Endodermal cell (in vitro differentiated cells): ENCODE measurements at places on chromosomes 16 and 17. TPM values are rescaled to one million over a fixed set of nuclear protein-coding genes. Genes with fewer than 3 reads are reported as not detected.
A peak's percentile ranks its signal among the peaks of the same experiment; 100 is the strongest.

- no peak overlapping the region for H3K4me3 ChIP-seq
- no peaks in the 10 kb centered on the region for H3K36me3 ChIP-seq
- H3K27me3 ChIP-seq: no peaks in the 10 kb centered on the region
- H3K4me1 ChIP-seq: peaks cover 21% of the 10 kb centered on the region
These were observed 108.3 kb downstream of the YPEL2 start for GRCh38 chr17:59439741-59440211.

DNA sequence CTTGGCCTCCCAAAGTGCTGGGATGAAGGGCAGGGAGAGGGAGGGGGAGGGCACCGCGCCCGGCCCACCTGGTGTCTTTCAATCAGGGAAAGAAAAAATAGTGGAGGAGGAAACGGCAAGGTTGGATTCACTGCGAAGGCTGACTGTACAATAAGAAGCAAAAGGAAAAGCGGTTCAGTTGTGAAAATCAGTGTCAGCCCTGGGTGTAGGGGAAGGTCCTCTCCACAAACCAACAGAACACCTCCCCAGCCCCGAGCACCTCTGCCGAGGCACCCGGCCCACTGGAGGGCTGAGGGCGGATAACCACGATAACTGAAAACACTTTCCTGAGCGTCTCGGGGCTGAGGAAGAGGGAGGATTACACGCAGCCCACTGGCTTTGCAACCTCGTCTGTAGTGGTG, 1.4 kb upstream of the SPG7 start:
- DNase-seq: no peak
- no peaks in the 10 kb centered on the region for H3K27me3 ChIP-seq
- peaks cover 16% of the 10 kb centered on the region for H3K36me3 ChIP-seq
- no peaks in the 10 kb centered on the region for H3K4me1 ChIP-seq
- no peak overlapping the region for H3K27ac ChIP-seq
- peak overlapping the region; percentile 94 for H3K4me3 ChIP-seq

DNA sequence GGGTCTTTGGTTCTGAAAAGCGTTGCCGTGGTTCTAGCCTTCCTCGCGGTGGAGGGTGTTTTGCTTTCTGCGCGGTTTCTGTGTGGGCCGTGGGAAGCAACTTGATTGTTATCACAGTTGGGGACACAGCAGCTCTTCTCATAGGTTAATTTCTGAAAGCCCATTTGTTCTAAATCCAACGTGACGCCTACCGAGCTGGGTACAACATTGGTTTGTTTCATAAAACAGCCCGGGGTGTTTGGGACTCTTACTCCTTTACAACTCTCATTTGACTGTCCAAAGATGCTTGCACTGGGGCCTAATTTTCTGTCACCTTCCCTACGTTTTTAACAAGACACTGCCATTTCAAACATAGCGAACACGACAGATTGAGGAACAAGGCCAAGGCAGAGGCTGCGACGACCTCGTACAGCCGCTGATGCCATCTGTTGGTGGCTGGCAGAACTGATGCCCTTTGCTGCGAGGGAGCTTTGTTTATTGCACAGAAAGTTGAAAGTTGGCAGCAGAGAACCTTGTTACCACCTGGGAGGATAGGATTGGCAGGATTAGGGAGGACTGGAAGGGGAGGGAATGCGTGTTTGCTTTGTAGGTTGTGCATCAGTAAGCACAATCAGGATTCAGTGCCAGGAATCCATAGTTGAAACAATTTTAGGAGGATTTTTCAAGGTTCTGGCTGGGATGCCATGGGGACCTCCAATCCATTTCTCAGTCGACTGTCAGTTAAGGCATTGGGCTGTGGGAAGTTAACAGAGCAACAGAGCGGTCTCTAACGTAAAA, 98.3 kb downstream of the PITPNC1 start:
- H3K27ac ChIP-seq: peak overlapping the region; percentile 36
- no peaks in the 10 kb centered on the region for H3K27me3 ChIP-seq
- peak; percentile 95 for DNase-seq
- H3K4me3 ChIP-seq: no peak overlapping the region
- peaks cover 3% of the 10 kb centered on the region for H3K4me1 ChIP-seq

GRCh38 chr17:33267851-33268548, 25.1 kb downstream of the ASIC2 start:
- no peak overlapping the region for H3K4me3 ChIP-seq
- no peaks in the 10 kb centered on the region for H3K4me1 ChIP-seq
- H3K36me3 ChIP-seq: no peaks in the 10 kb centered on the region
- no peak for DNase-seq
- no peak overlapping the region for H3K27ac ChIP-seq
- H3K27me3 ChIP-seq: peaks cover 7% of the 10 kb centered on the region

- H3K27ac ChIP-seq: peak overlapping the region; percentile 66
- no peaks in the 10 kb centered on the region for H3K4me1 ChIP-seq
- no peak overlapping the region for H3K4me3 ChIP-seq
These were observed 79.7 kb downstream of the PLD6 start for GRCh38 chr17:17126131-17127110.

DNA sequence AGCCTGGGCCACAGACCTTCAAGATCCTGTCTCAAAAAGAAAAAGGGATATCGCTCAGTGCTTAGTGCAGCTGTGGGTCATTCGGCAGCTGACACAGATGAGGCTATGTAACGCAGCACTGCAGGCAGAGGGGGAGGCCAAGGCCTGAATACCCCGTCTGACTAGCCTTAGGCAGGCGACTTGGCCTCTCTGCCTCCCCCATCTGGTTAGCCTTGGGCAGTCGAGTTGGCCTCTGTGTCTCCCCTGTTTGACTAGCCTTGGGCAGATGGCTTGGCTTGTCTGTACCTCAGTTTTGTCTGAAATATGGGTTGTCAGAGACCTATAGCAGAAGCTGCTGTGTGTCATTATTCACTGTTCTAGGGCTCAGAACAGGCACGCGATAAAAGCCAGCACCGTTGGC, 10.0 kb downstream of the SPATA33 start:
- H3K4me3 ChIP-seq: no peak overlapping the region
- DNase-seq: no peak
- H3K27ac ChIP-seq: no peak overlapping the region
- peaks cover 36% of the 10 kb centered on the region for H3K36me3 ChIP-seq
- H3K27me3 ChIP-seq: no peaks in the 10 kb centered on the region
- H3K4me1 ChIP-seq: no peaks in the 10 kb centered on the region

DNA sequence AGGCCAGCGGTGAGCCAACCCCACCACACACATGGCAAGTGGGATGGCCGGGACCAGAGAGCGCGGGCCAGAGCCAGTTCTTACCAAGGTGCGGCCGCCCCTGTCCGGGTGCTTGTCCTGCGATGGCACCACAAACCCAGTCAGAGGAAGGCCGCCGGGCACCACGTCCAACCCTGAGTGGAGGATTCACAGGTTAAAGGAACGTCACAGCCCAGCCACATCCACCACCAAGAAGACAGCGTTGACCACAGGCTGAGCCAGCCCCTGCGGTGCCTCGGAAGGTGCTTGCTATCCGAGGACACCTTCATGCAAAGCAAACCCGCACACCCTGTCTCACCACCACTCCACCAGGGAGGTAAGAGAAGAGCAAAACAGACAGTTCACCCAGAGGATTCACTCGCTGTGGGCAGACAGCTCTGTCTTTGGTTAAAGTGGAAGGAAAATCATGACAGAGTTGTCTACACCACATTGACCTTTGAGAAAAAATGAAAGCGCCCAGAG, 15.8 kb downstream of the SLX4 start:
- no peak for DNase-seq
- H3K4me3 ChIP-seq: no peak overlapping the region
- peaks cover 19% of the 10 kb centered on the region for H3K36me3 ChIP-seq
- H3K4me1 ChIP-seq: no peaks in the 10 kb centered on the region

DNA sequence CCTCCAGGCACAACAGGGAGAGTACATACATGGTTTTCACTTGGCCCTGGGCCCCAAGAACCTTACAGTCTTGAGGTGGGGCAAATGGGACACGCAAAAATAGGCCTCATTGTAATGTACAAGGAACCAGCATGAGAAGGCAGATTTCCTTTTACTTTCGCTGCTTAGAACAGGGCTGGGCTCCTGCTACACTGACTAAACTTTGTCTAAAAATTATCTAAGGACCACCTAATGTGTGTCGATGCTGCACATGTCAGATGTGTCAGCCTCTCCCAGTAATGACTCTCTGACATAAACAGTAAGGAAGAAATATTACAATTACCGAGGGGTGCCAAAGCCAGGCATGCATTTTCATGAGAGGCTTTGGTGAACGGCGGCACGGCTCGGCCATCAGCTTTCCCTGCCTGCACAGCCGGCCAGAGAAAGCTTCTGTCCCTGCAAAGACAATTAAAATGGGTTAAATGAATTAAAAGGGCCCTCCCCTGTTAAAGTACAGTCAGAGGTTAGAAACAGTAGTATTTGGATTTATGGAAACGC, 224.2 kb upstream of the IRX3 start:
- no peak overlapping the region for H3K4me3 ChIP-seq
- no peaks in the 10 kb centered on the region for H3K27me3 ChIP-seq
- H3K36me3 ChIP-seq: no peaks in the 10 kb centered on the region
- H3K27ac ChIP-seq: peak overlapping the region; percentile 9

DNA sequence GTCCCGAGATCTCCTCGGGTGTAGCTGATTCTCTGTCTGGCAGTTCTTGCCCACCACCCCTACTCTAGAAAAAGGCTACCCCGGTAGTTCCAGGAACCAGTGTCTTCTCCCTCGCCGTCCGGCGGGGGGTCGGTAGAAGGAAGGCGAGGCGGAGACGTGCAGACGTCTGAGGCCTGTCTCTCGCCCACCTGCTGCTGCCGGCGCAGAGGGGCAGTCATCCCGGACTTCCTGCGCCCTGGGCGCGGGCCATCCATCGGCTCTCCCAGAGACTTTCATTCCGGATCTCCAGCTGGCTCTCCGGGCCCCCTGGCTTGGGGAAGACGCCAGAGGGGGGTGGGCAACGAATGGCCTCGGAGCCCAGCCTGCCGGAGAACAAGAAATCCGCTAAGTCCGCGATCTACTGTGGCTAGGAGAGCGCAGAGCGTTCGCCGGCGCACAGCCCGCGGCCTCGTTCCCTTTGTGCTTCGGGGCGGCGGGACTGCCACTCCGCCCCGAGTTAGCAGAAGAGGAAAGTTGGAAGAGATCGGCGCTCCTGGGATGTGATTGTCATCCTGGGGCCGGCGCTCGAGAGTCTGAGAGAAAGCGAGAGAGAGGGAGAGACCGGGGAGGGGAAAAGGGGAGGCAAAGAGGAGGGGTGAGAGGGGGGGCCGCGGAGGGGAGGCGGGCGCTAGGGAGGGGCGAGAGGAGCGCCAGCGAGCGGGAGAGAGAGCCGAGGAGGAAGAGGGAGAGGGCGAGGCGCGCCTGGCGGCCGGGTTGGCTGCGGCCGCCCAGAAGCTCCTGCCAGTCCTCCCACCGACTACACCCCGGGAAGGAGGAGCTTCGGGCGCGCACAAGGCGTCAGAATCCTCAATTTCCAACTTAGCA, at the start of gene IRX5:
IRX5 (plus strand) TSS at position 861 of the 864 bp plus-strand sequence. CDS start 334 bp downstream, outside the sequence.
- peak; percentile 95 for DNase-seq
- H3K27me3 ChIP-seq: peaks cover 38% of the 10 kb centered on the region
- H3K4me1 ChIP-seq: peaks cover 4% of the 10 kb centered on the region

GRCh38 chr17:81403671-81404534, 8.6 kb downstream of the BAHCC1 start:
- no peak overlapping the region for H3K4me3 ChIP-seq
- no peak overlapping the region for H3K27ac ChIP-seq
- H3K4me1 ChIP-seq: peaks cover 9% of the 10 kb centered on the region
- no peaks in the 10 kb centered on the region for H3K27me3 ChIP-seq

DNA sequence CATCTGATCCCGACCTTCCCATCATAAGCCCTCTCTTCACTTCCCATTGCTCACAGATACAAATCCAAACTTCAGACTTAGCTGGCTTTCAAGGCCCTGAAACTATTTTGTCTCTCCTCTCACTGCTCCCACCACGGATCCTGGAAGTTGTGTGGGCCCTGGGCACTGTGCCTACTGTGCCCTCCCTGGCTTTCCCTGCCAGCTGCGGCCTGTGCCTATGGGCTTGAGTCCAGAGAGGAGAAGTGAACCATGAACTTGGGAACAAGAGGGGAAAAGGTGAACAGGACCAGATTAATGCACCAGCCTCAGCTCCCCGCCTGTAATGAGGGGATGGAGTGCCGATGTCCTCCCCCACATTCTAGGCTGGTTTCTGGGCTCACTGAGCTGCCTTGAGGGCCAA, 18.9 kb upstream of the KCNJ12 start:
- H3K27ac ChIP-seq: peak overlapping the region; percentile 2
- peaks cover 20% of the 10 kb centered on the region for H3K4me1 ChIP-seq
- no peak for DNase-seq
- H3K36me3 ChIP-seq: no peaks in the 10 kb centered on the region
- no peaks in the 10 kb centered on the region for H3K27me3 ChIP-seq

The GNG13 gene
- total RNA-seq: not detected in 3 replicates

- H3K27me3 ChIP-seq: no peaks in the 10 kb centered on the region
- no peak overlapping the region for H3K4me3 ChIP-seq
- H3K36me3 ChIP-seq: no peaks in the 10 kb centered on the region
- peaks cover 15% of the 10 kb centered on the region for H3K4me1 ChIP-seq
- no peak overlapping the region for H3K27ac ChIP-seq
These were observed 1.3 kb upstream of the CLEC19A start for GRCh38 chr16:19284207-19284606.

DNA sequence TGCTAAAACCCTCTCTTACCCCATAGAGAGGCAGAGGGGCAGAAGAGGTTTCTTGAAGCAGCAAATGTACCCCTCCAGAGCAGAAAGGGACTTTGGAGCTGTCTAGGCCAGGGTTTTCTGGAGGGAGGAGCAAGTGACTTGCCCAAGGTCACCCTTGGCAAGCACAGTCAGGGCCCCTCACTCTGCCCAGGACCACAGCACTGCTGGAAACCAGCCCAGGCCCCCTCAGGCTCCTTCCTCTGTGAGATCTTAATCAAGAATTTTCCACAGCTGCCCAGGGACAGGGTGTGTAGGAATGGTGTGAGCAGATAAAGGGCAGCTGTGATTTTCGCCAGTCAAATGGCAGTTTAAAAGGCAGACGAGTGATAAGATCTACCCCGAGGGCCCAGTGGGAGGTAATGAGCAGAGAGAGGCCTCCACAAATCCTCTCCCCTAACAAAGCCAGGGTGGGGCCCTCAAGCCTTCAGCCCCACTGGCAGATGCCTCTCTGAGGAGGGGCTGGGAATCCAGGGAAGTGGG, 3.9 kb upstream of the SLC12A3 start:
- H3K4me1 ChIP-seq: peaks cover 23% of the 10 kb centered on the region
- H3K4me3 ChIP-seq: no peak overlapping the region
- no peaks in the 10 kb centered on the region for H3K36me3 ChIP-seq
- no peak overlapping the region for H3K27ac ChIP-seq
- DNase-seq: peak; percentile 79
- H3K27me3 ChIP-seq: no peaks in the 10 kb centered on the region

GRCh38 chr16:56348168-56349085, 76.9 kb downstream of the AMFR start:
- no peak overlapping the region for H3K4me3 ChIP-seq
- H3K4me1 ChIP-seq: no peaks in the 10 kb centered on the region
- H3K27ac ChIP-seq: no peak overlapping the region

- DNase-seq: peak; percentile 82
- H3K4me1 ChIP-seq: no peaks in the 10 kb centered on the region
- no peak overlapping the region for H3K27ac ChIP-seq
- no peaks in the 10 kb centered on the region for H3K36me3 ChIP-seq
- H3K4me3 ChIP-seq: peak overlapping the region; percentile 81
These were observed 725 bp downstream of the ABCA3 start for GRCh38 chr16:2339521-2340484.
